ENCODE measurements at places on chromosomes 16 and 17.

GRCh38 chr16:85402910-85403692 is 210.0 kb upstream of the GSE1 start:
- no peak for DNase-seq

DNA sequence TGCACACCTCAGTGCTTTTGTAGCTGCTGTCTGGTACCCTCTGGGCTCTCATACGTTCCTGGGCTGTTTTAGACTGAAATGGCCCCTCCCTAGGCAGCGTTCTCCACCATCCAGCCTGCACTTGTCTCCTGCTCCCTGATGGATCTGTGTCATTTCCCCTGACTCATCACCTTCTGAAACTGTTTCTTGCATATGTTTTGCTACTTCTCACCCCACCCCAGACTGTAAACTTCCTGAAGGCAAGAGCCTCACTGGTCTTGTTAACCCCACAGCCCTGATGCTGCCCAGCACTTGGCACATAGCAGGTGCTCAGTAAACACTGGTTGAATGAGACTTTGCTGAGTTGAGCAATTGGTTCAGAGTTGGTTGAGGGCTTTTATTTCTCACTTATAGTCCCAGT is 78.7 kb downstream of the CRISPLD2 start:
- DNase-seq = no peak

GRCh38 chr16:6913566-6913965 is 419.1 kb upstream of the RBFOX1 start:
- no peak for DNase-seq

GRCh38 chr17:17353625-17354484 is 50.7 kb downstream of the NT5M start:
- no peak for DNase-seq

DNA sequence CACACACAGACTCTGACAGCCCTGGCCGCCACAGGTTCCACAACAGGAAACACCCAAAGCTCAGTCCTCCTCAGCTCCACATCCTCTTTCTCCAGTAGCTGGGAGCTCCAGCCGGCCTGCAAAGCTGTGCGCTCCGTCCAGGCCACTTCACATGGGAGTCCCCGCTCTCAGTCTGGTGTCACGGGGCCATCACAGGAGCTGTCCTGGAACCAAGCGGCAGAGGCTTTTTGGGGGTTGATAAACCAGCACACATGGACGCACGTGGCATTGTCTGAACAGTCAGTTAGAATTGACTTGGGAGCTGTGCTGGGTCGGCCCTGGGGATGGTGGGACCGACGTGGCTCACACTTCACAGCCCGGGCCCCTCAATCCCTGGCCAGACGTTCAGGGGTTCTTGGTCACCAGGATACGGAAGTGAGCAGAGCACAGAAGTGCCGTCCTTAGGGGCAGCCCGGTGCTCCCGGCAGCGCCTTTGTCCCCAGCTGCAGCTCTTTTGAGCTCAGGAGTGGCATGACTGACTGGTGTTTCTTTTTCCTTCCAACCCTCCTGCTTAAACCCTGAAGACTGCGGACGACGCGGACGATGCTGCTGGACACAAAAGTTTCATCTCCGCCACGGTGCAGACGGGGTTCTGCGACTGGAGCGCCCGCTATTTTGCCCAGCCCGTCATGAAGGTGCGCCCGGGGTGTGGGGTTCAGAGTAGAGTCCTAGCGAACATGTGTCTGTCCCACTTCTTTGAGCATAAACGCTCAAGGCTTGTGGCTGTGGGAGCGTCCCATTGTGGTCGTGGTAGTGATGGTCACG is 66.6 kb upstream of the CHMP6 start:
- no peak for DNase-seq

- DNase-seq = no peak
These were observed 1.9 kb downstream of the NXPH3 start for GRCh38 chr17:49577650-49577934.

GRCh38 chr16:85554889-85555718 is 58.0 kb upstream of the GSE1 start:
- peak; percentile 77 for DNase-seq

GRCh38 chr16:56851671-56852400 is 13.2 kb upstream of the SLC12A3 start:
- no peak for DNase-seq

DNA sequence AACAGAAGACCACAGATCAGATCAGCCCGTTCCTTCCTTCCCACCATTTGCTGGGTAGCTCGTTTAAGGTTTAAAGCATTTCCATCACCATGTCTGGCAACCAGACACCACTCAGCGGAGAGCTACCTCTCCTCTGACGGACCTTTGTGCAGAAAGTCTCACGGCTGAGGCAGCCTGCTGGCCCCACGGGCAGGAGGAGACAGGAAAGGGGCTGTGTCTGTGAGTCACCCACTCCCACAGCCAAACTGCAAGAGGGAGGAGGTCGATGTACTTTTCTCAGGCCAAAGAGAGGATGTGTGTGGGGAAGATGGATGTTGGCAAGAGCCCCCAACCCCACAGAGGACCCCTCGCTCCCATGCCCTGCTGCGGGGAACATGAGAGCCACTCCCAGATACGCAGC is 92.1 kb downstream of the ZNF423 start:
- no peak for DNase-seq

DNA sequence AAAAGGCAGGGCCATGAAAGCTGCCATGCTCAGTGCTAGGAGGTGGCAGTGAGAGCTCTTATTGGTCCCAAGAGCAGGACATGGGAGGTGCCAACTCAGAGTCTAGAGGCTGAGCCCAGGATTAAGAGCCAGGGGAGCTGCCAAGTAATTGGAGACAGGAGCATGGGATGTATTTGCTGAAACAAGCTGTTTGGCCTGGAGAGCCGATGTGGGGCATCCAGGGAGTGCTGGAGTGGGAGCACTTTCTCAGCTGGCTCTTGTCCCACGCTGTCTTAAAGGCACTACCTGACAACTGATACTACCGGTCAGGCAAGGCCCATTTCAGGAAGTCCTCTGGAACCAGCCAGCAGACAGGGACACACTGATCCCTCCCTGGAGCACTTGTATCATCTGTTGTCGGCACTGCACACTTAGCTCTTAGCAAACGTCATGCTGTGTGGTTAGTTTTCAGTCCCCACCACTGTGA is 19.3 kb downstream of the ANKFN1 start:
- DNase-seq = no peak

DNA sequence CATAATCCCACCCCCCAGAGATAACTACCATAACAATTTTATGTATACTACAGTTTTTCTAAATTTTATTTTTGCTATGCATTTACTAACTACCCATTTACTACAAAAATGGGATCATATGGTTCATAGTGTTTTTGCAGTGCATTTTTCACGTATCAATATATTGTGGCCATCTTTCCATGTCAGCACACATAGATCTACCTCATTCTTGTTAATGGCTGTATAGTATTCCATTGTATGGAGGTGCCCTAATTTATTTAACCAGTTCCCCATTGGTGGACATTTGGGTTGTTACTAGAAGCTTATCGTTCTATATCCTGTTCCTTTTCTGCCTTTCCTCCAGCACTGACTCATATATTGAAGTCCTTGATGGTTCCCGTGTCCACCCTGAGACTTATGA is 22.7 kb downstream of the PROCA1 start:
- DNase-seq = no peak

- DNase-seq = no peak
These were observed 44.6 kb downstream of the STX8 start for GRCh38 chr17:9531034-9531433.

GRCh38 chr16:54843424-54843750 is 87.3 kb upstream of the IRX5 start:
- no peak for DNase-seq

GRCh38 chr17:39735882-39736281 is 1.9 kb upstream of the GRB7 start:
- no peak for DNase-seq

DNA sequence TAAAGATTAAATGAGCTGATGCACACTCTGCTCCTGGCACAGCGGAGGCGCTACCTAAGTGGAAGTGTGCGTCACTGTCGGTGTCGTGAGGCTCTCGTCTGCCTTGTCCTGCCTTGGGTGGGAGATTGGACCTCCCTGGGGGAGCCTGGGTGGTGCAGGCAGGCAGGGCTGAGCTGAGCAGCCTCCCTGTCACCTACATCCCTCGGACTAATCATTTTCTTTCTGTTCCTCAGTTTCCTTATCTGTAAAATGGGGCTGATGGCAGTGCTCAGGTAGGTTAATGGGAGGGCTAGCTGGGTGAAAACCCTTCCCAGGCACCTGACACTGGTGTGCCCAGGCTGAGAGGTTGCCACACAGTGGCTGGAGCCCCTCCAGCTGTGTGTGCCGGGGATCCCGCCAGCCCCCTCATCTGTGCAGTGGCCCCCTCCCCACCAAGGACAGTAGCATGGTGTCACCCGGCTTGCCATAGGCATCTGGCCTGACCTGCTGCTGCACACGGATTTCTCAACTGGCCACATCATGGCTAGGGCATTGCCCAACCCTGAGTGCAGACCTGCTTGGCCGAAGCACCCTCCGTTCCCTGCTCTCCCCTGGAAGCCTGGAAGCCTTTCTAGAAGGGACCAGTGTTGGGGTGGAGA is 4.3 kb downstream of the ADCY7 start:
- no peak for DNase-seq

DNA sequence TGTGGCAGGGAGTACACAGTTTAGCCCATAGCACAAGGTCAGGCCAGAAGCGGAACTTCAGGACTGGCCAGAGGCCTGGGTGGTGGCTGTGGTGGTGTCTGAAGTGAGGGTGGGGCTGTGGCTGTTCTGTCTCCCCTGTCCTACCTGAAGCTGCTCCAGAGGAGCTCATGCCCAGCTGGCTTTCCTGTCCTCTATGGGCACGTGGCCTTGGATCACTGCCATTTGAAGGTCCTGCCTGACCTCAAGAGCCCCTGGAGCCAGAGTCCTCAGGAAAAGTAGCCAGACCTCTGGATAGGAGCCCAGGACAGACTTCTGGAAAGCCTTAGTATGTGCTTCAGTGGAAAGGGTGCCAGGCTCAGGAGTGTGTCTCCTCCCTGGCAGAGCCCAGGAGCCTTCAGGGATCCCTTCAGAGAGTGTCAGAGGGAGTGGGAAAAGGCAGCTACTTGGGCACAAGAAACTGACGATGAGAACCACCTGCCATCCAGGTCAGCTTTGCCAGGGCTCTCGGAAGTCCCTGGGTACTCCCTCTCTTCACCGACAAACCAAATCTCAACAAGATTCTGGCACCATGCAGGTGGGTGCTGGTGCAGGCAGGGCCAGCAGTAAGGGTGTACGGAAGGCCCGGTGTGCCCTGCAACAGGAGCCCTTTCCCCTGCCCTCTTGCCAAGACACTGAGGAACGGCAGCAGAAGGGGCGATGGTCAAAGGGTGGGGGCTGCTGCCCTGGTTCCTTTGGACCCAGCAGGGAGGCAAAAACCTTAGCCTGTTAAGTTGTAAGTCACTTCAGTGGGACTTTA is 153.7 kb downstream of the NTN1 start:
- DNase-seq = no peak

GRCh38 chr17:77320044-77320440 is 179.3 kb downstream of the SEC14L1 start:
- DNase-seq = no peak

GRCh38 chr16:88440686-88441405 is 12.2 kb upstream of the ZFPM1 start:
- DNase-seq = no peak

- DNase-seq = no peak
These were observed 24.2 kb downstream of the IGSF6 start for GRCh38 chr16:21628121-21628726.

DNA sequence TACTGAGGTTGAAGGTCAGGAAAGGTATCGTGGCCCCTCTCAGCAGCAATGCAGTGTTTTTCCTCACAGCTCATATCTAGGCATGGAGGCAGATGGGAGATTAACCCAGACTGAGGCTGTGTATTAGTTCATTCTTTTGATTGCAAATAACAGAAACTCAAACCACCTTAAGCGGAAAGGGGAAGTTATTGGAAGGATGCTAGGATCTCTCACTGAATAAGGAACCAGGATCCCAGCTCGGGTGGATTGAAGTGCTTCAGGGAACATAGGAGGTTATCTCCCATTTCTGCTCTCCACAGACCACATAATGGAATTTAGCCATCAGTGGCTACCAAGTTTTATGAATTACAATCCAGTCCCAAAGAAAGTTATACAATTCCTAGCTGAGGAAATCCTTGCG is 8.2 kb downstream of the ZNF689 start:
- no peak for DNase-seq

- no peak for DNase-seq
These were observed 475.9 kb downstream of the GRIN2A start for GRCh38 chr16:9706217-9706836.

- DNase-seq = no peak
These were observed 39.4 kb upstream of the CDH5 start for GRCh38 chr16:66326991-66327513.

GRCh38 chr16:5010576-5011329 is 23.0 kb downstream of the NAGPA start:
- no peak for DNase-seq

Data from CD4-positive, alpha-beta T cell treated with Interleukin-17A for 1 hour (primary cell).